ENCODE measurements at places on chromosomes 5 and 9.
A peak's percentile ranks its signal among the peaks of the same experiment; 100 is the strongest.

GRCh38 chr9:109269081-109269480 lies 51.8 kb downstream of the EPB41L4B start:
- DNase-seq: no peak

DNA sequence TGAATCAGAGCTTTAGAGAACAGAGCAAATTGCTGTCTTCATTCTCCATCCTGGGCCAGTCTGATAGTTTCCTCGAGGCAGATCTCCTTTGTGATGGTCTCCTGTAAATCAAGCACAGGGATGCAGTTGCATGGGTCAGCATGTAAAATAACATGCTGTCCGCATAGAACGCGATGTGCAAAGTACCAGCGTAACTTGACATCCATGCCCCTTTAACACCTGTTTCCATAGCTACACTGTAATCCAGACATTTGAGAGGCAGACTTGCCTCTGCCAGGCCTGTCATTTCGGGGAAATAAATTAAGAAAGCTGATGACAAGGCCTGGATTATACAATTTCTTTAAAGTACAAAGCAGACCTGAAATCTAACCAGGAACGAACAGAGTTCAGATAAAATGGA lies 413.5 kb downstream of the TLE4 start:
- no peak for DNase-seq

DNA sequence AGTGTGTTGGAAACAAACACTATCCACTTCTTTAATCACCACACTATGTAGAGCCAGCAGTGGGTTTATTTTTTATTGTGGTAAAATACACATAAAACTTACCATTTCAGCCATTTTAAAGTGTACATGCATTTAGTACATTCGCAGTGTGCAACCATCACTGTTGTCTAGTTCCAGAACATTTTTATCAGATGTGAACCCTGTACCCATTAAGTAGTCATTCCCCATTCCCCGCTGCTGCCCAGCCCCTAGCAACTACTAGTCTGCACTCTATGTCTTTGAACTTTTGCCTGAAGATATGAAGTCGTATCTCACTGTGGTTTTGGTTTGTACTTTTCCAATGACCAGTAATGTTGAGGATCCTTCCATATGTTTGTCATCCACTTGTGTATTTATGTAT lies 30.2 kb upstream of the F2R start:
- no peak for DNase-seq

GRCh38 chr5:126031989-126032716 lies 391.1 kb upstream of the GRAMD2B start:
- no peak for DNase-seq

DNA sequence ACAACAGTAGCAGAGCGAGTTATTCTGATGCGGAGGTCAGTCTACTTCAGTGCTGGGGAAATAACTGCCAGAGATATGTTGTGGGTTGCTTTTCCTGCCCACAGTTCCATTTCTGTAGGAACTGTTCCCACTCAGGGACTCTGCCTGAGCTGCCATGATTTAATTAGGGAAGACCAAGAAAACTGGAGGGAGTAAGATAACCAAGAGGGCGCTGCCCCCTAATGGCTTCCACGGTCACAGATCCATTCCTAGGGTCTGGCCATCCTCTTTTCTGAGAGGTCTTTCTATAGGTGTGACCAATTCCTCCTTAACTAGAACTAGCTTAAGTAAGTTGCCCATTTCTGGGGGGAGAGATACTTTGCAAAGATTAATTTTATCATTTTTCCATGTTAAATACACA lies 125.9 kb downstream of the APBA1 start:
- no peak for DNase-seq

GRCh38 chr5:83401775-83402174 lies 69.8 kb upstream of the VCAN start:
- DNase-seq: no peak

DNA sequence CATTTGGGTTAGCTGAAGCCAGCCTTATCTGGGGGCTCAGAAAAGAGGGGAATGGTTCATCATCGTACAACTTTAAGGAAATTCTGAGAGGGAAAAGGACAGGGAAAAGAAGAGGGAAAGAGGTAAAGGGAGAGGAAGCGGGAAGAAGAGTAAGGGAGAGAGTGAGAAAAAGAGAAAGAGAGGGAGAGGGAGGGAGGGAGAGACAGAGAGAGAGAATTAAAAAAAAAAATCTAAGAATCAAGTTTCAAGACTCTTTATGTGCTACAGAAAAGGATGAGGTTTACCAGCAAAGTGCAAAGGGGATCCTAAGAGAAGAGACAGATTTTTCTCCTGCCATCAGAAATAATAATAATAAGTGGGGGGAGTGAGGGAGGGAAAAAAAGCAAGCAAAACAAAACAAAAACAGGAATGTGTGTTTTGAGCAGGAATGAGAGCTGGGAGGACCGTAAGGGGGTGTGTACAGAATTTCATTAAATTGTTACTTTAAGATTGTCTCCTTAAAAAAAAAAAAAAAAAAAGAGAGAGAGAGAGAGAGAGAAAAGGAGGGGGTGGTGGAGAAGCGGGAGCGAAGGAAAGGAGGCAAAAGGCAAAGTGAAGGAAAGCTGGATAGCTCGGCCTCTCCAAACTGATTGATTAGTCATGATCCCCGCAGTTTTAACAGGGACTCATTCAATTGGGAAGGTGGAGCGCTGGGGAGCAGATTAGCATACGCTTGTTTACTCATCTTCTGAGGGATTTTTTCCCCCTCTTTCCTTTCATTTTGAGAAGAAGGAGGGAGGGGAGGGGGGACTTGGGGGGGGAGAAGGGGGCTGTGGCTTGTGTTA lies 438 bp upstream of the PAPPA start:
- DNase-seq: no peak

- no peak for DNase-seq
Observed at GRCh38 chr5:167582886-167583285, 708.6 kb upstream of the WWC1 start.

DNA sequence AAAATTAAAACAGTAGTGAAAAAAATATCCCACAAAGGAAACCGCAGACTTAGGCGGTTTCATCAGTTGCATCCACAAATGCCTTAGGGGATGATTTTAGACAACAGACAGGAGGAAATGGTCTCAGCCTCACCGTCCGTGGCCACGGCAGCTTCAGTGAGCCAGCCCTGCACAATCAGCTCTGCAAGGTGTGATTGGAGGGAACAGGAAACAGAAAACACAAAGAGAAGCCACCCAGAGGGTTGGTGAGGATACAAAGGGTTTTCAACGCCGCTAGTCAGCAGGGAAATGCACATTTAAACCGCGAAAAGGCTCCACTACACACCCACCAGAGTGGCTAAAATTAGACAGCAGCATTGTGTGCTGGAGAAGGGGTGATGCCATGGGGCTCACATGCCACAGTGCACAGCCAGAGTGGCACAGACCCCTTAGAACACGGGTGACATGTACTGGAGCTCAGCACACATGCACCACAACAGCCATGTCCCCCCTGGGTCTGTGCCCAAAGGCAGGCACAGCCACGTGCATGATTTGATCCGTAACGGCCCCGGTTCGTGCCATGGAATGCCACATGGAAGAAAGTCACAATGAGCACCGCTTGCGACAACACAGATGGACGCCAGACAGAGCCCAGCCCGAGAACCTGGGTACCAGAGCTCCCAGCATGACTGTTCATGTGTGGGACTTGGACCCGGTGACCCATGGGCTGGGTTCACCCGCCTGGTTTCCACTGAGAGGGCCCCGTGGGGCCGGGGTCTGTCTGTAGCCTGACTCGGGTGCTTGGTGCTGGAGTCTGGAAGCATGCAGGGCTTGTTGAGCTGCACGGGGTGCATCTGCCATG lies 18.3 kb upstream of the TERT start:
- no peak for DNase-seq

- peak; percentile 53 for DNase-seq
Observed at GRCh38 chr9:20624201-20625002, 2.1 kb upstream of the MLLT3 start.

DNA sequence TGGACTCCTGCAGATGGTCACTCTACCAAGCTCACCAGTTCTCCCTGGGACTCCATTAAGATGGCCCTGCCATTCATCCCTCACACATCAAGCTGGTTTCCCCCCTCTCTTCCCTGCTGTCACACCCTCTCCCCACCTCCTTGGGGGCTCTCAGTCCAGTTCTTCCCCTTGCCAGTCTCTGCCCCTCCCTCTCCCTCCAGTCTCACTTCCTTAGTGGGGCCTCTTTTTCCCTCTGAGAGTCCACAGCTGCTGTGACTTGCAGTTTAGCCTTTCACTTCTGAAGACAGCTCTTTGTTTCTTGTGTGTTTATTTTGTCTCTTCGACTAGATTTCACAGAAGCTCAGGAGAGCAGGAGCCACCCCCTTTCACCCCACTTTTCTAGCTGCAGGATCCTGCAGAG lies 10.5 kb downstream of the DOCK2 start:
- DNase-seq: no peak

- DNase-seq: peak; percentile 59
Observed at GRCh38 chr5:132677191-132677590, 3.4 kb downstream of the IL4 start.

- DNase-seq: peak; percentile 1
Observed at GRCh38 chr9:93452710-93453046, 703 bp downstream of the FAM120AOS start.

DNA sequence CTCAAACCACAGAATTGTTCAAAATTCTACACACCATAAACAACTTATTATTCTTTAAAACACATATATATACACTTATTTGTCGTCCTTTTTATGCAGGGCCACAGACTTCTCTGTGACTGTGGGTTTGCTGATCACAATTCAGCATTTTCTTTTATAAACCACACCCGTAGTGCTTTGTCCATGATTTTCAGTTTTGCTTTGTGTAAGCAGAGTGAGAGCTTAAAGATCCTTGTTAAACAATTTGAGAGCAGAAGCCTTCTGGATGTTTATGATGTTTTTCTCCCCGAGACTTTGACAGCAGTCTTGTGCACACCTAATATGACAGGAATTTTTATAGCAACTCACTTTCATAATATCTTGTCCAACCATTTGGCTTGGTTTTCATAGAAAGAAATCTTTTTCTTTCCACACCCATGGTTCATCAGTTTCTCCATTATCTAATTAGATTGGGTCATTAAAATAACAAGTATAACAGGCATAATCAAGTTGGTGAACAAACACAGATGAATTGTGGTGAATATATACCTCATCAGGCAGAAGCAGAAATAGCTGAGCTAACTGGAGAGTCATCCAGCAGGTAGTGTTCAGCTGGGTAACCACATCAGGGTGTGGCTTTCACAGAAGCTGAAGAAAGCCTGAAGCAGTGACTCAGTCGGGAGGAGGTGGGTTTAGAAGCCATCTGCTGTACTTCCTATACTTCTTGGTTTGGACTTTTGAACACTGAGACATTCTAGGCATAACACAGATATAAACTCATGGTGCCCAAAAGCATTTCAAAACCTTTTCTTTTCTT lies 232.8 kb downstream of the DOCK8 start:
- no peak for DNase-seq

DNA sequence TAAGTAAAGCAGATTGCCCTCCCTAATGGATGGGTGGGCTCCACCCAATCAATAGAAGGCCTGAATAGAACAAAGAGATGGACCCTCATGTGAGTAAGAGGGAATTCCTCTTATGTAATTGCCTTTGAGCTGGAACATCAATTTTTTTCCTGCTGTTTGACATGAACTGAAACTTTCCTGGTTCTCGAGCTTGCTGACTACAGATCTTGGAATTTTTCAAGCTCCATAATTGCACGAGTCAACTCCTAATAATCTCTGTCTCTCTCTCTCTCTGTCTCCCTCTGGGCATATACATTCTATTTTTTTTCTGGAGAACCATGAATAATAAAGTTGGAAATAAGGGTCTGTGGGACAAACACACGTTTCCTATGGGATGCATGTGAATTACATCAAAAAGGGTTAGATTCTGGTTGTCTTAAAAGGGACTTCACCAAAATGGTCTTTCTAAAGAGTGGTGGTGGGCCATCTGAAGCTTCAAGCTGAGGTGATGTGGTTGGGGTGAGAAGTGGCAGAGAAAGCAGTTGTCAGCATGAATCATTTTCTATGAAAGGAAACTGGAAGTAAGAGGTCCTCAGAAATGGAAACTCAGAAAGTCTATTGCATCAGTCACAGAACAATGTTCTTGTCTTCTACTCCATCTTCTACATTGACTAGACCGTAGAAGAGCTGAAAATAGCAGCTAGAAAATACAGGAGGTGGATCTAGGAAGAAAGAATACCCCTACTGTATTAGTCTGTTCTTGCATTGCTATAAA lies 47.0 kb upstream of the HOMER1 start:
- DNase-seq: no peak

- DNase-seq: no peak
Observed at GRCh38 chr9:4537581-4537980, 47.3 kb downstream of the SLC1A1 start.

DNA sequence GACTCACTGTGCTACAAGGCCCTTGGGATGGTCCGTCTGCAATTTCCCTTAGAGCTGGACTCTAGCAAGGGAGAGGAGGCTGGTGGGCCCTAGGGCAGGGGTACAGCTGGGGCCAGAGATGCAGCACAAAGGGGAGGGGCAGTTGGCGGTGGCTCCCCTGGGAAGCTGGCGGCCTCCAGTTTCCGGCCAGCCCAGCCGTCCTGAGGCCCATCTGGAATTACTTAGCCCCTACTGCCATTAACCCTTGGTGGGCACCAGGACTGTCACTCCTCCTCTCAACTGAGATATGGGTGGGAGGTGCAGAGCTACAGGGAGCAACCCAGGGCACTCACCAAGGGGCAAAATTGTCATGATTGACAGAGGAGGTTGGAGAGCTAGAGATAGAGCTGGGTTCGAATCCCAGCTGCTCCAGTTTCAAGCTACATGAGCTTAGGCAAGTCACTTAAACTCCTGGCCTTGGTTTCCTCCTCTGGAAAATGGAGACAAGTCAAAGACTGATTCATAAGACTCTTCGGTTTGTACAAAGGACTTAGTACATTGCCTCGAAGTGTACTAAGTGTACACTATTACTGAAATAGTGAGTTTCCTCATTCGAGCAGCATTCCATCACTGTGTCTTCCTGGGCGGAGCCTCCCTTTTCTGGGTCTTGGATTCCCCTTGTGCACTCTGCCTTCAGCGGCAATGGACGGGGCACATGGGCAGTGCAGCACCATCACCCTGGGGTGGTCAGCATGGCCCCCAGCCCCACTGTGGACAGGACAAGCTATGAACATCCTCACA lies 2.7 kb upstream of the PDGFRB start:
- no peak for DNase-seq

DNA sequence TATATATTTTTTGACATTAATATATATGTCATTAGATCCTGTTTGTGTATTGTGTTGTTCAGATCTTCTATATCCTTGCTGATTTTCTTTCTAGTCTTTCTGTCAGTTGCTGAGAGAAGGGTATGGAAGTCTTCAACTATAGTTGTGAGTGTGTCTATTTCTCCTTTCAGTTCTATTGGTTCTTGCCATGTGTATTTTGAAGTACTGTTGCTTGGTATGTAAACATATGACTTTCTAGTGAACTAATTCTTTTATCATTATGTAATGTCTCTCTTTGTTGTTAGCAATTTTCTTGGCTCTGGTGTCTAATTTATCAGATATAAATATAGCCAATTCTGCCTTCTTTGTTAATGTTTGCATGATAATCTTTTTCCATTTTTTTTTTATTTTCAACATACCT lies 84.3 kb upstream of the CAST start:
- DNase-seq: no peak

DNA sequence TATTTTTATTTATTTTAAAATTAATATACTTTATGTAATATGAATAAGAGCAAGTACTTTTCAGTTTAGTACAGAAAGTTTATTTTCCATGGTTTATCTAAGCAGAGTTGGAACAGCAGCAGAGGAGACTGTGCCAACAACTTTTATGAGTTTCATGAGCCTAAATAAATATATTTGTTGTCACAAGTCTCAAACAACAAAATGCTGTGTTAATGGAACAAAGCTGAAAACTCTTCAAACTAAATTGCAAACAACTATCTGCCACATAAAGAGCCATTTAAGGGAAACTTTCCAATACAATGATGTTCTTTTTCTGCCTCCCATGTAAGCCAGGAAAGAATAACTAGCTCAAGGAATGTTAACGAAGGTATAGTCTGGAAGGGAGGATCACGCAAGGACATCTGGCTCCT lies 96.1 kb downstream of the FBN2 start:
- no peak for DNase-seq
